ENCODE measurements at places on chromosomes 4 and X. TPM values are rescaled to one million over a fixed set of nuclear protein-coding genes. Genes with fewer than 3 reads are reported as not detected.

DNA sequence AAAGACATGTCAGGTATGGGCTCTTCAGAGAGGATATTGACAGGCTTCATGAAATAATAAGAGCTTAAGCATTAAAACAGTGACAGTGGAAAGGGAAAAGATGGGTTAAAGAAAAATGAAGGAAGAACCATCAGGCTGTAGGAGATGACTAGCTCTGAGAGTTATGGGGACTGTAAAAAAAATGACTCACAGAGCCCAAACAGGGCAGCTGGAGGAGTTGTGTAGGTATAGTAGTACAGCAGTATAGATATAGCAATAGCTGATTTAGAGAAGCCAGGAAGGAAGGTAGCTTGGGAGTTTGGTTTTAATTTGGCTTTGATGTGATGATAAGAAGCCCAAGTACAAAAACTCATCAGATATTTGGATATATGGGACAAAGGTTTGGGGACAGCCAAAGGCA, 66.6 kb downstream of the FREM3 start:
- no peak for DNase-seq

- no peak for DNase-seq
Measured at GRCh38 chr4:88870428-88870827, 172.8 kb upstream of the NAP1L5 start.

- peak; percentile 25 for DNase-seq
Measured at GRCh38 chrX:4570151-4570550, 856.7 kb upstream of the PRKX start.

GRCh38 chrX:15233416-15234015, 36.4 kb downstream of the ASB9 start:
- no peak for DNase-seq

- no peak for DNase-seq
Measured at GRCh38 chr4:184769141-184769765, 35.4 kb upstream of the CENPU start.

- no peak for DNase-seq
Measured at GRCh38 chr4:52192721-52193135, 141.6 kb downstream of the SPATA18 start.

GRCh38 chrX:56793112-56793430, 64.0 kb downstream of the NBDY start:
- DNase-seq, result no peak

DNA sequence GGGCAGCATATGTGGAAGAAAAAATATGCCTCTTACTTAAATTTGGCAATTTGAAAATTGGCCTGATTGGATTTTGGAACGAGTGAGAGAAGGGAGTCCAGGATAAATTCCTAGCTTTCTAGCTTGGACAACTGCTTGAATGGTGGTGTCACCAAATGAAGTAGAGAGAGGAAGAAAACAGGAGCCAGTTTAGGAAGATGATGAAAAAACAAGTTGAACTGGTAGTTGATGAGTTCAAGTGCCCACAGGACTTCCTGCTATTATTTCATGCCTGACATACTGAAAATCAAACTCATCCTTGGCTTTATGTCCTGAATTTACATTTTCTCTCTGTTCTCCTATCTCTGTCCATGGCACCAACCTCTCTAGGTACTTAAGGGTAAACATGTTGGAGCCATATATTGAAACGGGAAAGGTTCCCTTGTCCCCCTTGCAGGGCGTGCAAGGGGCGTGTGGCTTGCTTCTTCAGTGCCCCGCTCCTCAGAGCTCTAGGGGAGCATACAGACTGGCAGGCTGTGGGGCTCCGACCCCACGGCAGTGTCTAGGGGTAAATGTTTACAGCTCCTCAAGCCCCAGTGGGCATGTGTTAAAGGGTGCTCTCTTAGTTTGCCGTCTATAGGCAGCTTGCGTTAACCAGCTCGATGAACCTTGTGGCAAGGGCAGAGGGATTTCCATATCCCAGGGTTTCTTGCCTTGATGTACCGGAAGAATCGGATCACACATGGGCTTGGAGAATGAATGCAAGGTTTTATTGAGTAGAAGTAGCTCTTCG, 250.7 kb upstream of the PGRMC2 start:
- no peak for DNase-seq

DNA sequence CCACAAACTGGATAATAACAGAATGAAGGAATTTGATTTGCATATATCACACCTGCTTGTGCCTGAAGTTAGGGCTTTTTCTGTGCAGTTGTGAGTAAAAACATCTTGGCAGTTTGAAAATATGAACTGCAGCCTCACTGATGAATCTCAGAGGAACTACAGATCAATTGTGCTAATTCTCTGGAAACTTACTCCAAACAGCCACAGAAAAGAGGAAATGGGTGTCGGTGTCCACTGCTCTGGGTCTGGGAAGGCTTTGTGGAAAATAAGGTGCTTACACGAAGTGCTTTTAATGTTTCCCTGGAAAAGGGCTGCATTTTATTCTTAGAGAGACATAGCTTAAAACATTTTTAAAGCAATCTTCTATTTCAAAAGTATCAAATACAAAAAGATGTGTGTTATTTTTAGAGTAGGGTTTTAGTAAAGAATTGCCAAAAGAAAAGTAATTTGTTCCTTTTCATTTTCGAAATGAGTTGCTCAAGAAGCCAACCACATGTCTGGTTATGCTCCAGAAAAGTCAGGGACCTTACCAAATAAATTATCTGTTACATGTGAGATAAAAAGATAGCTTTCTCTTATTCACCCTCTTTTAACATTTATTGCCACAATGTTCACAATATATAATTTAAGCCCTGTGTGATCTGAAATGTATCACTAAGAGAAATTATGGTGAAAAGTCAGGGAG, 240.1 kb downstream of the FRAS1 start:
- DNase-seq, result no peak

DNA sequence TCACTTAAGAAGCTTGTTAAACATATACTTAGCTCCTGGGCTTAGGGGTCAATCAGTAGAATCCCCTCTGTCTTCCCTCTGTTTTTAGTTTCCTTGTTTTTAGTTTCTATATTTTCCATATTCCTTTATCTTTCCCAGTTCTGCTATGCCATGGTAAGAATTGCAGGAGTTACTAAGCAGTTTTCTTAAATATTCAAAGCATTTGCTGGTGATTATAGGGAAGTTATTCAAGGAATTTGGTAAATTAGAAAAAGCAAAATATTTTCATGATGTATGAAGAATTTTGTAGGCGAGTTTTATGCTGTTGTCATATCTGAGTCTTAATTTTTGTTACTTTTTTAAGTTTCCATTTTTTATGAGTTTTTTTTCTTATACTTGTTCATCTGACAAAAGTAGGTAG, 91.6 kb upstream of the NUDT6 start:
- no peak for DNase-seq

- no peak for DNase-seq
Measured at GRCh38 chrX:63785708-63786040, 660 bp upstream of the ARHGEF9 start.

- DNase-seq, result no peak
Measured at GRCh38 chr4:139567159-139567870, 11.3 kb upstream of the SETD7 start.

- DNase-seq, result no peak
Measured at GRCh38 chr4:101967697-101968346, 177.3 kb downstream of the BANK1 start.

GRCh38 chr4:160414496-160414895, 1311.6 kb downstream of the RAPGEF2 start:
- no peak for DNase-seq

- DNase-seq, result no peak
Measured at GRCh38 chr4:169102026-169102425, 92.0 kb upstream of the CBR4 start.

DNA sequence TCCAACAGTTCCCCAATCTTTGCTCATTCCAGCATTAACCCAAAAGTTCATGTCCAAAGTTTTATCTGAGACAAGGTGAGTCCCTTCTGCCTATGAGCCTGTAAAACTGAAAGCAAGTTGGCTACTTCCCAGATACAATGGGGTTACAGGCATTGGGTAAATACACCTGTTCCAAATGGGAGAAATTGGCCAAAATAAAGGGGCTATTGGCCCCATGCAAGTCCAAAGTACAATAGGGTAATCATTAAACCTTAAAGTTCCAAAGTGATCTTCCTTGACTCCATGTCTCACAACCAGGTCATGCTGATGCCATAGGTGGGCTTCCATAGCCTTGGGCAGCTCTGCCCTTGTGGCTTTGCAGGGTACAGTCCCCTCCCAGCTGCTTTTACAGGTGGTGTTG, 511.7 kb upstream of the KLHL4 start:
- no peak for DNase-seq

GRCh38 chrX:39337451-39337850, 536.2 kb downstream of the MID1IP1 start:
- DNase-seq, result no peak

DNA sequence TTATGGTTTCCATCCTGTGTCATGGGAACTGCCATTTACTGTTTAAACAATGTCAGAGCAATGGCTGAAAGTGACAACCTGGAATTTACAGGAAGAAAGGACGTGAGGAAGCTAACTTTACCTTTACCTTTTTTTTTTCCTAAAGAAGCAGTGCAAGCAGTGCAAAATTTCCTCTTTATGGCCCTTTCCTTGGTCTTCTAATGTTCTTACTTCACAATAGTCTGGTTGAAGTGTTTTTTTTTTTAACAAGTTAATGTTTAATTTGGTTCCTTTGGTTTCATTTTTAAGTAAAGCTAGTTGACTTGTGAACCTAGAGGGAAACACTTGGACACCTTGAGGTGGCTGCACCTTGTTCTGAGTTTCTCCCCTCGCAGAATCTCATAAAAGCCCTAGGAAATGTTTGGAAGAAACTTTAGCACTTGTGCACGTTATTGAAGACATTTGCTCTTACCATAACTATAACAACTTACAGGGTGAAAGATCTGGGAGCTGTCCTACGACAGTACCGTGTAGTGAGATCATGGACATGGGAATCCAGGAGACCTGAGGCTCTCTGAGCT, 1.8 kb downstream of the SGMS2 start:
- DNase-seq, result no peak

GRCh38 chr4:16007471-16008095, 44.6 kb upstream of the FGFBP2 start:
- no peak for DNase-seq

DNA sequence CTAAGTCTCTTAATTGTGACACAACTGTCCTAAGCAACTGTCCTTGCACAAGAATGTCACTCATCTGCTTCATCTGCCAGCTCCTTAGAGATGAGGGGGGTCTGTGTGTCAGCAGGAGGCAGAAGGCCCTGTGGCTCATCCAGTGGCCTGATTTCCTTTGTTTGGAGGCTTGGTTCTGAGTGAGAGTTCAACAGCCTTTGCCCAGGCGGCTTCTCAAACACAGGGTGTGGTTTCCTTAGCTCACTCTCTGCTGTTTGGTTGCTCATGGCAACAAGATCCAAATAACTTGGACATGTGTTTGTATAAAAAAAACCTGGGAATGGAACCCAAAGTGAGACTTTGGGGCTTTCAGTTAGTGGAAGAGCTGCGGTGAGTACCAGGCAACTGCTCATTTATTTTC, 46.6 kb downstream of the MAP7D3 start:
- DNase-seq, result peak; percentile 61

DNA sequence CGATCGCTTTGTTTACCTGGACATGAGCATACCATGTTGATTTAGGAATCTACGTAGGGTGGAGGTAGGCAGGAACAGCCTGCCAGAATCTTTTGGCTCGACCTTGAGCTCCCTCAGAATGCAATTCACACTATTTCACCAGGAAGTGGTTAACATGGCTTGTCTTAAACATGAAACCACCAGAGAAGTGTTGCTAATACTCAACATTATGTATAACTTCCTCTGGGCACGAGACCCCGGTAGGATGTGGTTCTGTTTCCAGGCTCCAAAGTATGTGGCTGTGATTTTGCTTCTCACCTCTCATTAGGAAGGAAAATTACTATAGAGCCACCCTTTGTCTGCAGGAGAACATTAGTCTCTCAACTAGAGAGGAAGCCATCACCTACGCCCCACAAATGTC, 59.0 kb upstream of the VCX3B start:
- DNase-seq, result no peak

GRCh38 chr4:9781343-9782135, at the start of gene DRD5:
Gene DRD5 (plus strand): TSS chr4:9781634. CDS start chr4:9782030, 396 bp downstream.
- no peak for DNase-seq

- DNase-seq, result no peak
Measured at GRCh38 chr4:84579403-84579776, 3.5 kb upstream of the CDS1 start.

- DNase-seq, result no peak
Measured at GRCh38 chr4:132839070-132839469, 310.0 kb upstream of the PCDH10 start.

DNA sequence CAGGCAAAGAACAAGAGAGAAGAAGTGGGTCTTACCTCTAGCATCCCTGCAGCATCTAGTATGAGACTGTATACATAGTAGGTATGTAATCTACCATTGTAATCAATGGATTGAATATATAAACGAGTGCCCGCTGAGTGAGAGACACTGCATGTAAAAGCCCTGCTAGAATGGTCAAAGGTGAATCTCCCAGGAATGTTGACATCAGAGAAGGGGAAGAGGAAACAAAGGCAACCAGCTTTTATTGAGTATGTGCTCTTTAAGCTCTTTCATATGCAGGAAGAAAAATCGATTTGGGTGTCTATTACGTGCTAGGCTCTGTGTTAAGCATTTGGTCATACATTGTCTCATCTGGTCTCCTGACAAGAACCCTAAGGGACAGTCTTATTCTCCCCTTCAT, 91.9 kb upstream of the KLHL13 start:
- DNase-seq, result no peak

GRCh38 chrX:13901354-13901753, 84.5 kb upstream of the GPM6B start:
- DNase-seq, result no peak

GRCh38 chr4:183320211-183321059, at the start of gene CLDN22:
Gene CLDN22 (minus strand): TSS chr4:183320276. CDS start chr4:183320218, 58 bp downstream.
- DNase-seq, result no peak

DNA sequence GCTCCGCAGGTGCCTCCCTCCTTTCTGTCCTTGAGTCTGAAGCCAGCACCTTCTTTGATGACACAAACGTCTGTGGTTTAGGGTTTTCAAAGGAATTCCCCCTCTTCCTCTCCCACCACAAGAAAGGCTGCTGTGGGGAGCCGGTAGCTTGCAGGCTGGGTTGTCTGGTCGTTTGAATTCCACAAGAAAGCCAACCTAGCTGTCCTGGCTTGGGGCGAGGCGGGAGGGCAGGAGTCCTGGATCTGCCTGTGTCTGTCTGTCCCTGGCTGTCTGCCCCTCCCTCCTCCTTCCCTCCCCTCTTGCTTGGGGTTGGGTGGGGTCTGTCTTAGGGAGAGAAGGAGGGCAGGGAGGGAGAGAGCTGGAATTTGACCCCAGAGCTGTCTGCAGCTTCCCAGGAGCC, 56.3 kb downstream of the SHROOM2 start:
- DNase-seq, result no peak

The MBNL3 gene
- 66.6 TPM for total RNA-seq

The SLC10A6 gene
- total RNA-seq, result 0.11 TPM

The RNF150 gene
- 82.9 TPM for total RNA-seq

The RXFP1 gene
- total RNA-seq, result 9.2 TPM

The PRKG2 gene
- not detected for total RNA-seq

The FGF13 gene
- total RNA-seq, result 1.9 TPM

The IL21 gene
- not detected for total RNA-seq

The FAM47A gene
- not detected for total RNA-seq

The NPNT gene
- total RNA-seq, result 2.6 TPM

The STPG2 gene
- total RNA-seq, result not detected

The C4orf50 gene
- total RNA-seq, result 0.57 TPM

The EXOC1L gene
- not detected for total RNA-seq

The ZNF157 gene
- 0.28 TPM for total RNA-seq

The MAMLD1 gene
- 7.0 TPM for total RNA-seq

The VEGFC gene
- total RNA-seq, result 7.0 TPM

The HERC5 gene
- total RNA-seq, result 8.0 TPM
